ENCODE measurements at places on chromosomes 2 and 18.

- no peak for DNase-seq
Measured at GRCh38 chr18:76450452-76451395, 44.3 kb downstream of the ZNF516 start.

DNA sequence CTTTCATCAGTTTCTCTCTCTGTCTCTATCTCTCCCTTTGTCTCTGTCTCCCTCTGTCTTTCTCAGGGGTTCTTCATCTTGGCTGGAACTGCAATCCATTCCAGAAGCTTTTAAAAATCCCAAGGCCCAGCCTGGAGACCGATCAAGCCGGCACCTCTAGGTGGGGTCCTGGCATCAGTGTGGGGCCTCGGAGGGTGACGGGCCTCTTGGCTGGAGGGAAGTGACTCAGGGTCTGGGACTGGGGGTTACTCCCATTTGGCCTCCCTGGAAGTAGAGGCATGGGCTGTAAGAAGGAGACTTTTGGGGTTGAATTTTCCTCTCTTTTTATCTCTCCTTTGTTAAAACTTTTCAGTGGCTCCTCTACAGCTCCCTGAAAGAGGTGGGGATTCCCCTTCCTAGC, 52.8 kb upstream of the OTOF start:
- DNase-seq, result no peak

DNA sequence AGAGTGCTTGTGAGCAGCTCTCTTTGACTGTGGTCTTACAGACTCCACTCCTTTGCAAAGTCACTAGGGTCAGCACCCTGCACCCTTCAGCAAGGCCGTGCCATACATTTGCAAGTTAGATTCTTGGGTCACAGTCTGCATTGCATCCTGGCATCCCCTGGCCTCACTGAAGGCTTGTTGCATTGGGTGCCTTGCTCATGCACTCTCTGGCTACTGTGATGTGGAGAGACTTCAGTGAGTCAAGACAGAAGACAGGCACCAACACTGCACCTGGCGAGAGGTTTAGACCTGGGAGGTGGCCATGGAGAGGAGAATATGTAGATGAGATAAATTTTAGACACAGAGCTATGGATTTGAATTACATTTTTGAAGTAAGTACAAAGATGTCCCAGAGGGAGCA, 146.4 kb upstream of the COPS8 start:
- no peak for DNase-seq

GRCh38 chr2:216371721-216372702, at the start of gene MARCHF4:
MARCHF4 (minus strand) TSS chr2:216372483; CDS start chr2:216370260, 2,223 bp downstream.
- DNase-seq, result peak; percentile 49

DNA sequence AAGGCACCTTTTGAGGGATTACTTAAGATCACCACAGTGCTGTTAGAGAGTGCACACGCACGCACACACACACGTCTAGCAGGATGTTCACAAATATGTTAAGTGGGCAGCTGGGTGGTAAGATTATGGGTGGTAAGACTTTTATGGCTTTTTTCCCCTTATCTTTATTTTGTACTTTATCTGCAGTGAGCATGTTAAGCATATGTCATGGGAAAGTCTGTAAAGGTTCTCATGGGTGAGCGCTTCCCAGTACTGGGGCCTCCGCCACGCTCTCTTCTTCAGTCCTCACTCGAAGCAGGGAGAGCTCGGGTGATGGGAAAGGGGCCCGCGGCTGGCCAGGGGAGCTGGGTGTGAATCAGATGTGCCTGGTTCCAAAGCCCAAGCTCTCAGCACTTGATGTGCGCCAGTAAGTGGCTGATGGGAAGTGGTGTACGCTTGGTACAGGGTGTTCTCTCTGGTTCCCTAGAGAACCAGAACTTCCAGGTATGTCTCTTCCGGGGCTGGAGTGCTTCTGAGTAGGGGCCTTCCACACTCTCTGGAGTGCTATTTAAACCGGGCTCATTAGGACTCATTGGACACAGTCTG, 83.9 kb upstream of the YWHAQ start:
- DNase-seq, result no peak

- DNase-seq, result no peak
Measured at GRCh38 chr2:83949361-83949760, 509.7 kb downstream of the SUCLG1 start.

DNA sequence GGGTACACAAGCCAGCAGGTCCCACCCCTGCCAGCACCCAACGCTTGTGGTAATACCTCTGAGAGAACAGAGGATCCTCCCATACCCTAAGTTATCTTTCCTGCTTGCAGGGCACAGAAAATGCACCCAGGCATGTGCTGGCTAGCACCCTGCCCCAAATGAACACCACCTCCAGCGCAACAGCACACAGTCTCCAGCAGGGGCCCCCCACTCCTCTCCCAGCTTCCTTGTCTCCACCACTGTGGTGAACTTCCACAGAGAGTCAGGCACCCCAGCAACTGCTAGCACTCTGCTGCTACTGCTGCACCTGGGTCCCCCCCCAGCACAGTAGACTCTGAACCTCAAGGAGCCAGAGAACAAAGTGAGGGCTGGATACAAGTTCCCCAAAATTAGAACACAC, 216.8 kb upstream of the CNTNAP5 start:
- no peak for DNase-seq

DNA sequence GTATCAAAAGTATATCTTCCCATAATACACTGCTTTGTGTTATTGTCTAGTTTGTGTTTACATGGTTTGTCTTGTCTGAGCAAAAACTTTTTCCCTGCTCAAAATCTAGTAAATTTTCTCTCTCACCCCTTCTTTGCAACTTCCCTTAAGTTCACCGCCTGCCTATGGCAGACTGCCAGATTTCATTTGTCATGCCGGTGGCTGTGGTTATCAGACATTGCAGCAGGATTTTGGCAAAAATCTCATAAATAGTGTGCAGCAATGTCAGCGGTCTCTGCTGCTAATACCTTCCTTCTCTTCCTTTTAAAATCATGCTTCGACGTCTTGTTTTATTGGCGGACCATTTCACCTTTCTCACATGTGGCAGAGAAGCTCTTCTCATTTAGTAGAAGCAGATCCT, 45.6 kb upstream of the TMEM178A start:
- no peak for DNase-seq

GRCh38 chr2:71100195-71100964, 29.6 kb downstream of the MCEE start:
- peak; percentile 7 for DNase-seq

GRCh38 chr2:215260097-215260677, 51.7 kb upstream of the ATIC start:
- DNase-seq, result no peak

DNA sequence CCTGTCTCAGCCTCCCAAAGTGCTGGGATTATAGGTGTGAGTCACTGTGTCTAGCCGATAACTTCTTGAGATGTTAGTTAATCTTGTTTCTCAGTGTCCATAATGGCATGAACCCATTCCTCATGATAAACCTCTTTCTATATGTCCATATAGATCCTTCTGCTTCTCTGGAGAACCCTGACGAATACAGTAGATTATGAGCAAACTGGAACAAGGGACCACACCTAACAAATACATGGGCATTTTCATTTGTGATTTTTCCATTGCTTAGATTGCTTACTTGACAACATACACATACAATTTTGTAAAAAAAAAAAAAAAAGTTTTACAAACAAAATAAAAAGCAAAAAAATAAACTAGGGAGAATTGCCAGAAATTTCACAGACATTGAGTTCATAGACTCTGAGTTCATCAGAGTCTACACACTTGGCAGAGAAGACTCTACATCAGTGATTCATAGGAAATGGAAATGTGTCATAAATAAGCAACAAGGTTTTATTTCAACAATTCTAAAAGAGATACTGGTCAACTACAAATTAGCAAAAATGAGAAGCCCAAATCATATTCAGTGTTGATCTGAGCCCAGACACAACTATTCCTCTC, 96.7 kb downstream of the GALR1 start:
- DNase-seq, result no peak

- DNase-seq, result no peak
Measured at GRCh38 chr2:104033399-104033798, 820.5 kb upstream of the POU3F3 start.

- no peak for DNase-seq
Measured at GRCh38 chr18:486929-487740, 13.4 kb downstream of the COLEC12 start.

- DNase-seq, result no peak
Measured at GRCh38 chr2:95149397-95149984, 10.2 kb downstream of the ZNF514 start.

DNA sequence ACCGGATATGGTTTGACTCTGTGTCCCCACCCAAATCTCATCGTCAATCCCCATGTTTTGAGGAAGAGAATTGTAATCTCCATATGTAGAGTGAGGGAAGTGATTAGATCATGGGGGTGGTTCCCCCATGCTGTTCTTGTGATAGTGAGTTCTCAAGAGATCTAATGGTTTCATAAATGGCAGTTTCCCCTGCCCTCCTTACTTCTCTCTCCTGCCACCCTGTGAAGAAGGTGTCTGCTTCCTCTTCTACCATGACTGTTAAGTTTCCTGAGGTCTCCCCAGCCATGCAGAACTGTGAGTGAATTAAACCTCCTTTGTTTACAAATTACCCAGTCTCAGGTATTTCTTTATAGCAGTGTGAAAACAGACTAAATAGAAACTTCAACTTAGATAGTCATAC, 69.5 kb downstream of the SESTD1 start:
- no peak for DNase-seq

- DNase-seq, result no peak
Measured at GRCh38 chr2:241489733-241490680, 18.4 kb downstream of the STK25 start.

GRCh38 chr2:222521099-222521498, 96.8 kb downstream of the SGPP2 start:
- no peak for DNase-seq

DNA sequence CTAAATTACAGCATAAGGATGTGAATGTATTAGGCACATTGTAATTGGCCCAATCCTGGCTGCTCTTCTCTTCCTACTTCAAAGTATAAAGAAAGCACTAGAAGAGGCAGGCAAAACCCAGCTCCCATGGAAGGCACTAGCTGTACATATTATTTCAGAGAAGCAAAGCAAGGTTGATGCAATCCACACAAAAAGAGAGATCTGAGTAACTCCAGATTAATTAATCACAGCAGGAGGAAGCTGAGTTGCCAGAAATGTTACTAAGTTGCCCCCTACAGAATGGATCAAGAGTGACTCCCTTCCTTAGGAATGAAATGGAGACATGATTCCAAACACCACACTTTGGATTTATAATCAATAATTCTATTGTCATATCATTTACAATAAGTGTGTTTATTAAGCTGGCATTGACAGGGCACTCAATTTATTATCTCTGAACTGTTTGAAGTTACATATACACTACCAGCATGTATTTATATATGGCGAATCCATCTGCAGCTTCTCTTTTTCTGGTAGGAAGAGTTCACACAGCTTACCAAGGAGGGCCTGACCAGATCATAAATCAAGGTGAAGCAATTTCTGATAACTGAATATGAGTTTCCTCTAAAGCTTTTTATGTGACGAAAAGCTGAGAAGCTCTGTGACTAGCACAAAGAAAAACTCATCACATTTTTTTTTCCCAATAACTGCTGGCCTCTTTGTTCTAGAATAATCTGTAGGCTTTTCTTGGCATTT, 393.1 kb upstream of the LYPD1 start:
- no peak for DNase-seq

GRCh38 chr2:74873678-74874640, 40.0 kb downstream of the HK2 start:
- no peak for DNase-seq

GRCh38 chr2:71892896-71893295, 254.8 kb downstream of the CYP26B1 start:
- DNase-seq, result no peak

- no peak for DNase-seq
Measured at GRCh38 chr18:44388329-44388728, 292.4 kb upstream of the SETBP1 start.

DNA sequence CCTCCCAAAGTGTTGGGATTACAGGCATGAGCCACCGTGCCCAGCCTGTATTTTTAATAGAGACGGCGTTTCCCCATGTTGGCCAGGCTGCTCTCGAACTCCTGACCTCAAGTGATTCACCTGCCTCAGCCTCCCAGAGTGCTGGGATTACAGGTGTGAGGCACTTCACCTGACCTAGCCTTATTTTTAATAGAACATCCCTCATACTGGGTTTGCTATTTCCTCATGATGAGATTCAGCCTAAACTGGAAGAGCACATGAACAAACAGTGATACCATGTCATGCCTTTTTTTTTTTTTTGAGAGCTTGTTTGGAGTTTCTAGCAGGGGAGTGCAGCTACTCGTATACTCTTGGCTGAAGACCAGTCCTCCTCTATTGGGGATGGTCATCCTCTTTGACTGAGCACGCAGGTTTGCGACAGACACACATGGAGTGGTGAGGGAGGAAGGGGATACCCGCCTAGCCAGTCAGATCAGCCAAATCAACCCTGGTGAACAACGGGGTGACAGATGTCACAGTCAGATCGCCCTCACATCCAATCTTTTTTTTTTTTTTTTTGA, 67.6 kb downstream of the USP37 start:
- no peak for DNase-seq

DNA sequence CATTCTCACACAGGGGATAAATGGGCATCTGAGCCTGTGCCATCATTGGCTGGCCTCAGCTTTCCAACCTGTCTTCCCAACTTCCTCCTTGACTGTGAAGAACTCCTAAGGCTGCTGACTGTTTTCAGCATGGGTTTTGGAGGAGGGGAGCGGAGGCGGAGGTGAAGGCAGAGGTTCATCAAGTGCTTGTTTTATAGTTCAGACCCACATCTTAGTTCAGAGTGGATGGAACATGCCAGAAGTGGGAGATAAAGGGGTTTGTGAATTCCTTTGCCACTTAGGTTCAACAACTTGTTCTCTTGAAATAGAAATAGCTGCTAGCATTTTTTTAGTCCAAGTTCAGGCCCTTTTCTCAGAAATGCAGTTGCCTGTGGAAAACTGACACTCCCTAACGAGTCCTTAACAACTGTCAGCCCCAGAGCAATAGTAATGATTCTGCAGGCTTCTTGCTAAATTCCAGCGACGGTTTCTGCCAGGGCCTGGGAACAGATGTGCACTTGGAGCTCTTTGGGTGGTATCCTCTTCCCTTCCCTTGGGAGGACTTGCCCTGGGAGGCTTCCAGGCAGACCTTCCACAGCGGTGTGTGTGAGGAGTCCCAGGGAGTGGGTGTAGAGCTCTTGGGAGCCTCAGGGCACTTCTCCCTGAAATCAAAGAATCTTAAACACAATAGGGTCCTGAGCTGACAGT, 30.1 kb upstream of the ITGA6 start:
- no peak for DNase-seq

DNA sequence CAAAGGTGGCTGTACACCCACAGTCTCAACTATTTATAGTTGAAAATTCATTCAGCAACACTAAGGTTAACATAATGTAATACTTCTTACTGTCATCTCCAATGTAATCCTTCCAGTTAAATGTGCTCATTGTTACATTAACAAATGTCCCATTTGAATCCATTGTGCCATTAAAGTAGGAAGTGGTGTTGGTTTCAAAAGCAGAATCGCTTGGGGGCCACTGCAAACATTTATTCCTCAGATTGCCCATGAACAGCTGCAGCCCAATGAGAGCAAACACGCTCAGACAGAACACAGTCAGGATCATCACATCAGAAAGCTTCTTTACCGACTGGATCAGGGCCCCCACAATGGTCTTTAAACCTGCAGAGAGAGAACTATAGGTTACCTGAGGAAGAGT, 41.4 kb downstream of the SCN3A start:
- DNase-seq, result no peak

Measured in activated T-helper 1 cell treated with Interleukin-2 at 50 U/mL for 16 hours (primary cell).